WERI-Rb-1 (cell line): ENCODE measurements at places on chromosomes 1 and 21.

DNA sequence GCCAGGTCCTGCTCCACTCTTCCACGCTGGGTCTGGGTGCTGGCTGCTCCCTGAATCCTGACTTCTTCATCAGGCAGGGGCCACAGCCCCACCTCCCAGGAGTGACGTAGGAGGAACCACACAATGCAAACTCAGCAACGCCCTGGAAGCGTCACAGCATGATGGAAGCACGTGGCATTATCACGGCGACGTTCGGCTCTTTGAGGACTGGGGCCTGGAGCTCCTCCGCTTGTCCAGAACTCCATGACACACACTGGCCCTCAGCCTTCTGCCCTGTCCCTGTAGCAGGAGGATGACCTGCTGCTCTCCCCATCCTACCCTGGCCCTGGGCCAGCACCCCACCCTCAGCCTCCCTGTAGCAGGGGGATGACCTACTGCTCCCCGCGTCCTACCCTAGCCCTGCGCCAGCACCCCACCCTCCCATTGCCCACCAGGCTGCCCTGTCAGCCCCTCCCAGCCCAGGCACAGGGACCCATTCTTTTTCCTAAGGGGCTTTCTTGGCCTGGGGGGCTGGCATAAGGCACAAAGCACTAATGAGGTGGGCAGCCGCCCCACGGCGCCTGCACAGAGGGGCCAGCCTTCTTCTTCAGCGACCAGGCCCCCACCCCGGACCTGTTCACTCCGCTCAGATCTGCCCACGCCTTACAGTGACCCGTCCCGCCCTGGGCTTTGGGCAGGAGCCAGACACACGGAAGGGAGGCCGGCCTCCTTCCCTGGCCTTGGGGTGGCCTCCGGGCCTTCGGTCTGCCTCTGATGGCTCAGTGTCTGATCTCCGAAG lies 65.7 kb downstream of the DHRS3 start:
- DNase-seq = no peak

DNA sequence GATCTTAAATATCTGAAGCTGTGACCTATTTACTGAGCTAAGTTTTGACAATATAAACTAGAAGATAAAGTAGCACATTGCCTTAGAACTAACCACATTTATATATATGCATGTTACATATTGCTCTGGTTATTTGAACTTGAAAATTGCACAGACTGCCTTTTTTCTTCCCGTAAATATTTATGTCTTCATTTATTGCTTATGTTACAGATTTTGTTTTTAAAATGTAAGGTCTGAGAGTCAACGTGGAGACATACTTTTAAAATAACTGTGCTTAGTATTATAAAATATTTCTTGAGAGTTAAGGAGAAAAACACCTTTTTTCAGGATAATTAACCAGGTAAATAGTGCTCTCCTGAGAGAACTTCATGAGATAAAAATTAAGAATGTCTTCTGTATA lies 3.1 kb downstream of the RPS6KC1 start:
- DNase-seq = no peak

- DNase-seq = no peak
Observed at GRCh38 chr21:34157521-34157920, 84.1 kb downstream of the MRPS6 start.

DNA sequence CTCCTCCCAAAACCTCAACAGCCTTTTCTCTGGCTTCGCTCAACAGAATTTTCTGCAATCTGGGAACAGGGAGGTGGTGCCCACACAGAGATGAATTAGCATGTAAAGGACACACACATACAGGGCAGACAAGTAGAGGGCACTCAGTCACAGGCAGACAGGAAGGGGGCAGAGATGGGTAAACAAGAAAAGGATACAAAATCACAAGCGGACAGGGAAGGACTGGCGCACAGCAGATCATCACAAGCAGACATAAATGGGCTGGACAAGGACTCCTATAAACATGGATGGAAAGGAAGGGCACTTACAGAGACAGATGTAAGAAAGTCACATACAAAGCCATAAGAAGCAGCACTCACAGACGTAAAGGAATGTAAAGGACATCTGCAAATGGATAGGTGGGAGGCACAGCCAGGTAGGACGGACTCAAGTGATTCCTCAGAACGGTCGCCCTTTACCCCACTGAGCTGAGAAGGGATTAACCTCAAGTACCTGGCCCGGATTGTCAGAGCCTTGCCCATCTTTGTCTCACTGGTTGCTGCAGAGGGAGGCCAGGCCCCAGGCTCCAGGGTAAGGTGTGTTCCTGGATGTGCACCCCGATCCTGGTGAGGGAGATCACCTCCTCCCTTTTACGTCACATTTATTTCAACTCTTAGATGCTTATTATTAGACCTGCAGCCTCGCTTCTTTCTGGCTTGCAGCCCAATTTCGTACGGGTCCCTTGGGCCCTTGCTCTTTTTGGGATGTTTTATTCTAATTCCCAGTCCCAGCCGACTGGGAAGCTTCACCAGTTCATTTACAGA lies 836 bp upstream of the PRCC start:
- peak; percentile 76 for DNase-seq

GRCh38 chr1:44786138-44786840 lies 1.7 kb downstream of the BEST4 start:
- DNase-seq = peak; percentile 70

DNA sequence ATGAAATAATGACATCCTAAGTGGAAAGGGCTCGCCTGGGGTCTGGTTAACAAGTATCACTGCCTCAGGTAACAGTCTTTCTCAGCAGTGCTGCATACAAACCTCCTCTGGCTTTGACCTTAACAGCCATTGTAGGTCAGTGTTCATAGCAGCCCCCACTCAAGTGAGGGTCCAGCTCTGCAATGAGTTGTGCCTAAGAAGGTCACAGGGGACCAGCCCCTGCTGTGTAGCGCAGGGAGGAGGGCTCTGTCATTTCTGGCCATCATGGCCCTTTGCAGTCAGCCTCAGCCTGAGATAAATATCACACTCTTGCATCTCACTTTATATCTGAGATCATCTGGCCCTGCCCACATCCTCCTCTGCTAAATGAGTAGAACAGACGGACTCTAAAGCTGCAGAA lies 18.1 kb upstream of the MYSM1 start:
- DNase-seq = no peak

- DNase-seq = no peak
Observed at GRCh38 chr1:188904201-188904600, 1573.5 kb downstream of the BRINP3 start.

GRCh38 chr21:44734026-44734745 lies 22.8 kb upstream of the TSPEAR start:
- no peak for DNase-seq

DNA sequence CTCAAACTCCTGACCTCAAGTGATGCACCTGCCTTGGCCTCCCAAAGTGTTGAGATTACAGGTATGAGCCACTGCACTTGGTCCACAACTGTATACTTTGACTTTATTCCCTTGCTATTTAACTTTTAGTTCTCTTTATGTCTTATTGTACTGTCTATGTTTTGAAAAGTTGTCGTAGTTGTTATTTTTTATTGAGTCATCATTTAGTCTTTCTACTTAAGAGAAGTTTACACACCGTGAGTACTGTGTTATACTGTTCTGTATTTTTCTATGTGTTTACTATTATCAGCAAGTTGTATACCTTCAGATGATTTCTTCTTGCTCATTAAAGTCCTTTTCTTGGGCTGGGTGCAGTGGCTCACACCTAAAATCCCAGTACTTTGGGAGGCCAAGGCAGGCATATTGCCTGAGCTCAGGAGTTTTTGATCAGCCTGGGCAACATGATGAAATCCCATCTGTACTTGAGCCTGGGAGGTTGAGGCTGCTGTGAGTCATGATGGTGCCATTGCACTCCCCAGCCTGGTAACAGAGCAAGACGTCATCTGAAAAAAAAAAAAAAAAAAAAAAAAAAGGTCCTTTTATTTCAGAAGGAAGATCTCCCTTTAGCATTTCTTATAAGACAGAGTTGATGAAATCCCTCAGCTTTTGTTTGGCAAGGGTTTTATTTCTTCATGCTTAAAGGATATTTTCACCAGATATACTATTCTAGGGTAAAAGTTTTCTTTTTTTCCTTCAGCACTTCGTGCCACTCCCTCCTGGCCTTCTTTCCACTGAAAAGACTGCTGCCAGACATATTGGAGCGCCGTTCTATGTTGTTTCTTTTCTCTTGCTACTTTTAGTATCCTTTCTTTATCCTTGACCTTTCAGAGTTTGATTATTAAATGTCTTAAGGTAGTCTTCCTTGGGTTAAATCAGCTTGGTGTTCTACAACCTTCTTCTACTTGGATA lies 47.6 kb downstream of the TNFSF18 start:
- no peak for DNase-seq

- DNase-seq = no peak
Observed at GRCh38 chr1:164675342-164675904, 116.4 kb downstream of the PBX1 start.

DNA sequence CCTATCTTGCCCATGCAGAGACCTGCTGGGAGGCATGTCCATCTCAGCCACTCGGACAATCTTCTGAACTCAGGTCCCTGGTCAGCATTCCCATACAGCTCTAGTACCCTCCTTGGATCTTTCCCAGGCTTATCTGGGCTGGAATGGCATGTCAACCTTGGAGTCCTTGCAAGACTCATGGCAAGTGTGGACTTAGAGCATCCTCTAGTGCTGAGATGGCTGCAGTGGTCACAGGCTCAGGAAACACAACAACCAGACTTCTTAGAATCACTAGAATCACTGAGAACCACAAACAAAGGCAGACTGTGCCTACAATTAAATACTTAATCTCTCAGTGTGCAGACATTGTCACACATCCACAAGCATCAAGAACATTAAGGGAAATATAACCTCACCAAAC lies 73.1 kb upstream of the TSHB start:
- DNase-seq = peak; percentile 43

DNA sequence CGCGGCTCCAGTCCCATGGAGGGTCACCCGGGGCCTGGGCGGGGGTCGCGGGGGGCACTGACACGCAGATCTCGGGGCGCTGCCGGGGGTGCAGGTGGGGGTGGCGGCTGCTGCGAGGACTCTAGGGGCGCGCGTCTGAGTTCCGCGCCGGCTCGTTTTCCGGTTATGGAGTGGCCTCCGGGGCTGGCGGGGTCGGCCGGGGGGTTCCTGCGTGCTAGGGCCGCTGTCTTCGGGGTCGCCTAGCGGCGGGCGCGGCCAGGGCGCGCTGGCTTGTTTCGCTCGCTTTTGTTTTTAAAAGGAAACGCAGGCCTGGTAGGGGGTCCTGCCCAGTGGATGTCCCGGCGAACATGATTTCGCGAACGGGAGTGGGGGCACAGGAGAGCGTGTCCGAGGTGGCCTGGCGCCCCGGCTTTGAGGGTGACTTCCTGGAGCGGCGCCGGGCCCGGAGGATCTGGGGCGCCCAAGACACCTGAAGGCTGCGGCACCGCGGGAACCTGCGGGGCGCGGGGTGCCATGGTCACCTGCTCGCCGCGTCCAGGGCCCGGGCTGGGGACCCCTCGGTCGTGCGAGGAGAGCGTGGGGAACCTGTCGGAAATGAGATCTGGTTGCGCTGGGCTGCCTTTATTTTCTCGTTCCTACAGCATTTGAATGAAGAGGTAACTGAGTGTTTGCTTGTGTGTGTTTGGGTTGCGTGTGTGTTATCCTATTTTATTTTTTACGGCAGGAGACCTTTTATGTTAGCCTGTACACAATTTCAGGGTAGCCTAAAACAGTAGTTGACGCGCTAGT lies 618 bp downstream of the ETS2 start:
- peak; percentile 39 for DNase-seq

DNA sequence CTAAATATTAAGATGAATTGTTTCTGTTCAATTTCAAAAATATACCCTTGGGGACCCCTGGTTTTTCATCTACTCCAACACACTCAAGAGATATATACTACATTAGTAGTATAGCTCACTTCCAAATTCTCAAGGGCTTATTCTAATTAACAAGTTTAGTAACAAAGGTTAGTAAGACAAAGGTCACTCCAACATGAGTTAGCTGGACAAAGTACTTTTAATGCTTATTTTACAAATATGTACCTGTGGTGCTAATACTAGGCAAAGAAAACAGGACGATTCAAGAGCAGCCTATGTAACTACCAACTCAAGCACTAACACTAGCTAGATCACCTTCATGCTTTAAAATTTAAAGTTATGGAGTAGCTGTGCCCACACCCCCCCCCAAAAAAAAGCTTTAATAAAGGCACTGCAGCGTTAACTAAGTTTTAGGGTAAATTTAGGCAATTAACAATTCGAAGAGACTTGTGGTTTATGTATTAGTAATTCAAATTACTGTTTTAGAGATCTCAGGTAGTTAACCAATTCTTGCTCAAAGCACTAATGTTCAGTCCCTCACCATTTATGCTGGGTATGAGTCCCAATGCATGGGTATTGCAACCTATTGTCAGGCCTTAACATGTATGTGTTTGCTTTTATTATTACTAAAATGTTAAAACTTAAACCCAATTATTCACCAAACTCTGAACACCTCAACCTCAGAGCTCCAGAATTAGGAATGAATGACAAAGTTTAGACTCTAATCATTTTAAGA lies 14.1 kb downstream of the HNRNPU start:
- DNase-seq = no peak

GRCh38 chr1:29453502-29454240 lies 217.3 kb downstream of the PTPRU start:
- peak; percentile 76 for DNase-seq

GRCh38 chr1:112583366-112583765 lies 35.6 kb downstream of the ST7L start:
- DNase-seq = no peak

GRCh38 chr1:44743211-44743610 lies 3.6 kb downstream of the KIF2C start:
- no peak for DNase-seq

DNA sequence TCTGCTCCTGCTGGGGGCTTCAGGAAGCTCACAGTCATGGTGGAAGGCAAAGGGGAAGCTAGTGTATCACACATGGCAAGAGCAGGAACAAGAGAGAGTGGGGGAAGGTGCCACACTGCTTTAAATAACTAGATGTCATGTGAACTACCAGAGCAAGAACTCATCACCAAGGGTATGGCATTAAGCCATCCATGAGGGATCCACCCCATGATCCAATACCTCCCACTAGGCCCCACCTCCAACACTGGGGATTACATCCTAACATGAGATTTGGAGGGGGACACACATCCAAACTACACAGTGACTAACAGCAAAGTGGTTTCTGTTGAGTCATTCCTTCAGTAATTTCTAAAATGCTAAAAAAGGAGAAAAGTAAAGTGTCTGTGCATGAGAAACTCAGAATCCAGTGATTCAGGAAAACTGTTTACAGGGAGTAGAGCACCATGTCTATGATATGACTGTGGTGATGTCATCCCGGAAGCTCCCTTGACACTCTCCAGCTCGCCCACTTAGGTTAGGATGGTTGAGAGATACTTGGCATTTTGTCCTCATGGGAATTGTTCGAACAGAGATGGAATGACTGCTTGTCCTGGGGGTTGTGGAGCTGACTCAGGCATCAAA lies 50.3 kb downstream of the CHD1L start:
- no peak for DNase-seq
